ENCODE measurements at places on chromosomes 5 and 9. TPM values are rescaled to one million over a fixed set of nuclear protein-coding genes. Genes with fewer than 3 reads are reported as not detected.

Gene SV2C
- 0.10 TPM for polyA plus RNA-seq

DNA sequence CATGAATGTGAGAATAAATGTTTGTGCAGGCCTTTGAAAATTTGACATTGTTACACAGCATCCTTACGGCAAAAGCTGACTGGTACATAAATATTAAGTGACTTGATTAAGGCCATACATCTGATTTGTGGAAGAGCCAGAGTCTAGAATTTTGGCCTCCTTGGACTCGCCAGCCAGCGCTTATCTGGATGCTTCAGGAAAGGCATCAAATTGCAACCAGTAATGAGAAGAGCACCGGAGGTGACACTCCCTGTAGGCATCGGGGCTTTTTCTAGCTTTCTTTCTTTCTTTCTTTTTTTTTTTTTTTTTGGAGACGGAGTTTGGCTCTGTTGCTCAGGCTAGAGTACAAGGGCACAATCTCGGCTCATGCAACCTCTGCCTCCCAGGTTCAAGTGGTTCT lies 13.2 kb upstream of the IER5L start:
- no peak for DNase-seq

GRCh38 chr9:38380872-38381534 lies 11.5 kb upstream of the ALDH1B1 start:
- no peak for DNase-seq

DNA sequence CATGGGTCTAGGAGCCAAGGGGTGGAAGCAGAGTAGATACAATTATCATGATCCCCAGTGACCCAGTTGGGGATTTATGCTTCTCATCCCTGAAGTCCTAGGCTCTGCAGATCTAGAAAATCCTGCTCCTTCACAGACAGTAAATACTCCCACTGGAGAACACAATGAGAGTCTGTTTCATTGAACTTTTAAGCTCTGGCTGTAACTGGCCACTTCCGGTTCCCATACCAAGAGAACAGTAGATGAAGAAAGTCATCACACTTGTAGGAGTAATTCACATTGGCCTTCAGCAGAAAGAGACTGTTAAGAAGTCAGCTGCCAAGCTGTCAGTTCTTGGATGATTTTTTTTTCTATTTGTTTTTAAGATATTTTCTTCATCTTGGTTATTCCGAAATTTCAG lies 597.1 kb downstream of the ACTL7B start:
- DNase-seq: no peak

Data from muscle of back (tissue), 13 donors.